ENCODE measurements at places on chromosomes 3 and 15. TPM values are rescaled to one million over a fixed set of nuclear protein-coding genes. Genes with fewer than 3 reads are reported as not detected.

GOLGA8Q gene
- 0.43 TPM for total RNA-seq

DNA sequence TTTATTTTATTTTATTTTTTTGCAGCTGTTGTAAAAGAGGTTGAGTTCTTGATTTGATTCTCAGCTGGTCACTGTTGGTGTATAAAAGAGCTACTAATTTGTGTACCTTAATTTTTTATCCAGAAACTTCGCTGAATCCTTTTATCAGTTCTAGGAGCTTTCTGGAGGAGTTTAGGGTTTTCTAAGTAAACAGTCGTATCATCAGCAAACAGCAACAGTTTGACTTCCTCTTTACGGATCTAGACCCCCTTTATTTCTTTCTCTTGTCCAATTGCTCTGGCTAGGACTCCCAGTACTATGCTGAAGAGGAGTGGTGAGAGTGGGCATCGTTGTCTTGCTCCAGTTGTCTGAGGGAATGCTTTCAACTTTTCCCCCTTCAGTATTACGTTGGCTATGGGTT is 165.8 kb upstream of the KCNMB2 start:
- no peak for DNase-seq

- DNase-seq: no peak
Observed at GRCh38 chr3:156587760-156588069, 32.8 kb upstream of the SSR3 start.

GRCh38 chr15:29106116-29106515 is 163.5 kb downstream of the NSMCE3 start:
- DNase-seq: no peak

GRCh38 chr3:194424373-194424772 is 25.3 kb upstream of the GP5 start:
- DNase-seq: no peak

SNTN gene
- not detected for total RNA-seq

ZNF662 gene
- total RNA-seq: 3.9 TPM

DNA sequence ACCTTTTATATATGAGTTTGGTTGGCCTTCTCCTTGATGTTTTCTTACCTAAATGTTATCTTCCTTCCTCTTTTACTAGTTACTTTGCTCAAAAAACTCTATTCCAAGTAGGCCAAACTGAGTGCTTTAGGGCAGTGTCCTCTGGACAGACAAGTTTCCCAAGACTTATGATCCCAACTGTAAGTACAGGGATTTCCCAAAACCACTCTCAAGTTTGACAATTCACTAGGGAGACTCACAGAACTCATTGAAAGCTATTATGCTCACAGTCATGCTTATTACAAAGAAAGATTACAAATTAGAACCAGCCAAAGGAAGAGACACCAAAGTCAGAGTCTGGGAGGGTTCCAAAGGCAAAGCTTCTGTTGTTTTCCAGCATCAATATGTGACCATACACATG is 534.2 kb upstream of the ALCAM start:
- no peak for DNase-seq

DNA sequence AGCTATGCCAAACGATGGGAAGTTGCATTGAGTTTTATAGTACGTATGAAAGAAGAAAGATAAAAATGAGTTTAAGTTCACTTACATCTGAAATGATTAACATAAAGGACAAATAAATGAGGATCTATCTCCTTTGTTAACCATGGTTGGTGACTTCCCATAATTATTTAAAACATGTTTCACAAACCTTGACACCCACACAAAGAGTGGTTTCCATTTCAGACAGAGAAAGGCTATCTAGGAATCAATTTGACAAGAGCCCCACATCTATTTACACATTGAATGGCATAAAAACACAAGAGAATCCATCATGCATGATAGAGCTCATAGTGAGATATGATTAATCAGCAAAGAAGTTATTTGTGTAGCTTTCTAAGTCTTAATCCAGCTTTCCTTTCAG is 14.2 kb upstream of the MTMR10 start:
- DNase-seq: no peak

- no peak for DNase-seq
Observed at GRCh38 chr3:28008235-28008634, 233.2 kb upstream of the CMC1 start.

GRCh38 chr15:88920186-88920891 is 7.2 kb upstream of the MFGE8 start:
- peak; percentile 80 for DNase-seq

GRCh38 chr15:41945731-41946130 is 26.6 kb downstream of the EHD4 start:
- no peak for DNase-seq

ITGB5 gene
- total RNA-seq: 231 TPM

UNC13C gene
- not detected for total RNA-seq

- peak; percentile 55 for DNase-seq
Observed at GRCh38 chr3:27471923-27472550, 12.1 kb downstream of the SLC4A7 start.

SETD2 gene
- total RNA-seq: 45.3 TPM
